ENCODE measurements at places on chromosomes 3 and 15.
A peak's percentile ranks its signal among the peaks of the same experiment; 100 is the strongest.

DNA sequence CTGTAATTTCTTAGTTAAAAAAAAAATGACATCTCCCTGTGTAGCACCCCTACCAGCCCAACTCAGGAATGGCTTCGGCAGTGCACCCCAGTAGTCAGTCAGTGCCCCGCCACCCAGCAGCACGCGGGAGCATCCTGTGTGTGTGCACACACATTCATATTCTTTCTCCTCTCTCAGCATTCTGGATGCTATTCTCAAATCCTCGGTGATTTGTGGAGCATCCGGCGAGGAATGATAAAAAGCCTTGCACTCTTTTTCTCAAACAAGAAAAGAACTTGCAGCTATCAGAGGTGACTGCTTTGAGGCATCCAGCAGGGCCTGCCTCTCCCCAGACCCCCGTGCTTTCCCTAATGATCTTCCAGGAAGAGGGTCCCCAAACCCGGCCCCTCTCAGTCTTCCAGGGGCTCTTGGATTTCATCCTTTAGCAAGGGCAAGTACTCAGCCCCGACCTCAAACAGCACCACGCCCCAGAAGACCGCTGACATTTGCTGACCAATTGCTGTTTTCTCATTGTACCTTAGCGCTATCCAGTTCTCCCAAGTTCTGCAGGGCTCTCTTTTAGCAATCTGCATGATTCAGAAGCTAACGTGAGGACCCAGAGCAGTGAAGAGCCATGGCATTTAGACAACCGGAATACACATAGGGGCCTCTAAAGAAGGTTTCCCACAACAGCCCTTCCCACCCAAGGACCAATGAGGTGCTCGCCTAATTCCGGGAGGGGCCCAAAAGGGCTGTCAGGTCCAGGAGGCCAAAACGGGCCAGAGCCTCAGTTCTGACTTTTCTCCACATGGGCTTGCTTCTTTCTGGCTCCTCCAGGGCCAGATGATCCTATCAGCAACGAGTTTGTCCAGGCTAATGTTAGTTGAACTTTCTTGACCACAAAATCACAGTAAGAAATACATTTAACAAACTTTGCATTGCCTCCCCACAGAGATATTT lies 72.2 kb downstream of the FAM174B start:
- DNase-seq: no peak

GRCh38 chr3:24316887-24317383 lies 177.7 kb downstream of the THRB start:
- no peak for DNase-seq

DNA sequence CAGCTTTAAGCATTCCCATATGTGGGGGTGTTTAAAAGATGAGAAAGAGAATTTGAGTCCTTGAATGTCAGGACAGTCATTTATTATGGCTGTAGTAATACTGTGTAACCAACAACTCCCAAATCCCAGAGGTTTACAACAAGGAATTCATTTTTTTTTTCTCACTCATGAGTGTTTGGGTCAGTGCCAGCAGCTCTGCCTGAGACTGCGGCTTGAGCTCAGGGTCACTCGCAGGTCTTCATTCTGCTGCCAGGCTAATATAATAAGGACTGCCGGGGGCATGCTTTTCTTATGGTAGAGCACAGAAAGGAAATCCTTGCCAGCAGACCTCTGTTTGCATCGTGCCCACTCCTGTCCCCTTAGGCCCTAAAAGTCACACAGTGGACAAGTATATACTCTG lies 277.9 kb upstream of the LMCD1 start:
- DNase-seq: no peak

- DNase-seq: no peak
These were observed 819.9 kb upstream of the DPPA4 start for GRCh38 chr3:110157221-110157620.

DNA sequence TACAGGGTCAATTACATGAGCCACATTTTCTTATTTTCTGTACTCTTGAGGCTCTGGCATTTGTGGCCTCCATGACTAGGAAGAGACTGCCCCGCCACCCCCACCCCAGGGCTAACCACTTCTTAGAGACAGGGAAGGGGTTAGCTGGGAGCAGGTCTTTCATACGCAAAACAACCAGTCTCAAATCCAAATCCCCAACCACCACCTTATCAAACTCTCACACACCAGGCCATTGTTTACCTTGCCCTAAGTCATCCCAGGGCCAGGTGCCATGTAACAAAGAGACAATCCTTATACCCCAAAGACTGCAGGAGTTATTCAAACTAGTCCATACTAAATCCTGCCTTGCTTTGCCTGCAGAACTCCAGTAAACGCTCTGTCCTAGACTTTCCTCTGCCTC lies 77.8 kb downstream of the B3GNT5 start:
- DNase-seq: no peak

DNA sequence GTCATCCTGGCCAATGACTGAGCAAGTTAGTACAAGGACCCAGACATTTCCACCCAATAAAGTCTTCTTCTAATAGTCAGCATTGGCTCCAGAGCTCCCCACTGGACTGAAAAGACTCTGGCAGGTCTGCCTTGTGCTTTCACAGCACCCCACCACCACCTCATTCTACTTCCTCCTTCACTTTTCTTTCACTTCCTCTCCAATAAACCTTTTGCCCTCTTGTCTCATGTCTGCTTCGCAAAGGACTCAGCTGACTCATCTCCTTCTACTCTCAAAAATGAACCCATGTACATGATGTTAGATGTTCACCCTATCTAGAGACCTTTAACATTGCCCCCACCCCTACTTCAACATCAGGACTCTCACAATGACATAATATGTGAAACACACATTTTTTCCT lies 181.0 kb upstream of the PPP2R3A start:
- DNase-seq: no peak

- no peak for DNase-seq
These were observed 49.0 kb downstream of the CD200 start for GRCh38 chr3:112381673-112382542.

- DNase-seq: no peak
These were observed 206.8 kb upstream of the TGFBR2 start for GRCh38 chr3:30399394-30400181.

- no peak for DNase-seq
These were observed 182.0 kb downstream of the KLF13 start for GRCh38 chr15:31508656-31509055.

DNA sequence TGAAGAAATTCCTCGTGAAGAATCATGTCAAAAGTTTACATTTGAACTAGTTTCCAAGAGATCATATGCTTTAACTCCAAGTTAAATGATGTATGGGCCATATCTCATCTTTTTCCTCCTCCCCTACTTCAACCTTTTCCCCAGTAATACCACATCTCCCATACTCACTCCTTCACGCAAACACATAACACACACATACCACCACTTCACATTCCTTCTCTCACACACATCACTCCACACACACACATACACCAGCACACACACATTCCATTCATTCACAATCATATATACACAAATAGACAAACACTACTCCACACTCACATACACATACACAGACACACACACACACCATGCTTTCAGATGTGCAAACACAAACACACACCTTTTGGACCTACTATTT lies 769.0 kb upstream of the NR2F2 start:
- DNase-seq: no peak

- DNase-seq: no peak
These were observed 277.5 kb upstream of the P2RY1 start for GRCh38 chr3:152557302-152557999.

- no peak for DNase-seq
These were observed 2.0 kb downstream of the ATP2C1 start for GRCh38 chr3:130895690-130896488.

DNA sequence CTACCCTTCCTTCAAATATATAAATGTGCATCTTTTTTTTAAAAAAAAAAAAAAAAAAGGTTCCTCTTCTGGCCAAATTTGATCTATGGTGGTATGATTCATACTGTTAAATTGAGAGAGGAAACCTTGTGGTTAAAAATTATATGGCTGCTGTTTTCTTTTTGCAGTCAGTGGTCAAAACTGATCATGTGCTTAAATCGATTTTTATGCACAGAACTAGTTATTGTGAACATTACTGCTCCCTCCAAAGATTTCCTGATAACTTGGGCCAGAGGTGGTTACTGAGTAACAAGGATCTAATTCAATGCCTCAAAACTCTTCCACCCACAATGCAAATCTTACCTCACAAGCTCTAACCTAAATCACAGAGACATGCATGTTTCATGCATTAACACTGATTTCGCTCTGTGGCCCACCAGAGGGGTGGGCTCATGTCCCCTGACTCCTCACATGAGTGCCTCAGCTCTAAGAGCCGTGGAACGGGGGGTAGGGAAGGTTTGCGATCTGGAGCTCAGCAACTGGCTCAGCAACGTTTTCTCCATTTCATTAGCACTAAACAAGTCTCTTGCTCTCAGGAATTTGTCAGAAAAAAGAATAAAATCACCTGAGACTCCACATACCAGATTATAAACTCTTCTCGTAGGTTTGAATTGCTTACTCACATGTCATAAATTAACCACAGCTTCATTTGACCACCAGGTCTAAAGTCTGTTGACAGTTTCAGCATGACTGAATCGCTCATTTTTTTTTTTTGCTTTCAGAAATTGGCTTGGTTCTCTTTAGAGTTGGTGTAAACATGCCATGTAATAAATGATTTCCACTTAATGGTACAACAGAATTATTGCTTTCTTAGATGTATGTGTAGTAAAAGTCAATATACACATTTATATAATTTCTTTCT lies 280.4 kb downstream of the CD47 start:
- DNase-seq: no peak

GRCh38 chr3:9691636-9692035 lies 12.0 kb upstream of the CPNE9 start:
- no peak for DNase-seq

DNA sequence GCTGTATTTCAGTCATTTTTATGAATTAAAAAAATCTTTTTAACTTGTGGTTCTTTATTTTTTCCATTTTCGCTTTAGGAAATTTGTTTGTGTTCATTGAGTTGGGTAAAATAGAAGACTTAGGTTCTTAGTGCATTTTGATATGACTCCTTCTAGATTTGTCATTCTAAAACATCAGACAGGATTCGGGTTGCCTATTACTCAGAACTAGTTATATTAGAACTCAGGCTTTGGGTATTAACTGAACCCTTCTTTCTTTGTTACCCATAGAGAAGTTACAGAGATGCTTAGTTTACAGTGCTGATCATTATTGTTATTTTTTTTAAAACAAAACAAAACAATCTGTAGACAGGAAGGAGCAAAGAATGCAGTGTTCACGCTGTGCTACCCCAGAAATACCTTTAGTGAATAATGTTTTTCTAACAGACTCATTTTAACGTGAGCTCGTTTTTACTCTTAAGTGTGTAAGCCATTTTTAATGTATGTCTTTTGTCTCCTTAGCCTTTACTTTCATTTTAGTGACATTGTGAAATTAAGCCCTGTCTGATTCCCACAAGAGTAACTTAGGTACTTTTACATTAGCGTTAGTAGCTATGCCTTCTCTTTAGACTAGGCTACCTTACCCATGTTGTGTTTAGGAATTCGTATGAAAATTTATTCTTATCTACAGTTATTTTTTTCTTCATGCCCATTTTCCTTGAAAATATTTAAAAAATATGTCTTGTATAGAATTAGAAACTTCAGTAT lies 53.4 kb downstream of the CMC1 start:
- DNase-seq: no peak

- no peak for DNase-seq
These were observed 254.5 kb upstream of the LYSMD4 start for GRCh38 chr15:99987701-99988100.

DNA sequence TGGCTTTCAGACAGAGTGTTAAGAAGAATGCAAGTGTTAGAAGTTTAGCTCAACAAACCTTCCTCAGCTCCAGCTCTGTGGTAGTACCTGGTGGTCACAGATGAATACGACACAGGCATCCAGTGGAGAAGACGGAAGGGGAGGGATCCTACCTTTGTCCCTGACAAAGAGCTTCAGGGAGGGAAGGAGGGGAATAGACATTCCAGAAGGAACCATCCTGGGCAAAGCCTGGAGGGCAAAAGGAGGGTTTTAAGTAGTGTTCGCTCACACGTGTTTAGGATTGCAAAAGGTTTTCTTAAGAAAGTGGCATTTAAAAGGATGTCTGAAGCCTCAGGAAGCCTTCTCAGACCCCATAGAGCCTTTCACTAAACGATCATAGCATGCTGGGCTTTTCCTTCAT lies 2.8 kb downstream of the CHCHD4 start:
- DNase-seq: no peak

GRCh38 chr3:21390136-21390535 lies 360.9 kb downstream of the ZNF385D start:
- peak; percentile 13 for DNase-seq

GRCh38 chr3:43448098-43448497 lies 161.8 kb downstream of the SNRK start:
- DNase-seq: no peak

- DNase-seq: peak; percentile 38
These were observed 11.9 kb downstream of the GPR176 start for GRCh38 chr15:39908186-39908585.

DNA sequence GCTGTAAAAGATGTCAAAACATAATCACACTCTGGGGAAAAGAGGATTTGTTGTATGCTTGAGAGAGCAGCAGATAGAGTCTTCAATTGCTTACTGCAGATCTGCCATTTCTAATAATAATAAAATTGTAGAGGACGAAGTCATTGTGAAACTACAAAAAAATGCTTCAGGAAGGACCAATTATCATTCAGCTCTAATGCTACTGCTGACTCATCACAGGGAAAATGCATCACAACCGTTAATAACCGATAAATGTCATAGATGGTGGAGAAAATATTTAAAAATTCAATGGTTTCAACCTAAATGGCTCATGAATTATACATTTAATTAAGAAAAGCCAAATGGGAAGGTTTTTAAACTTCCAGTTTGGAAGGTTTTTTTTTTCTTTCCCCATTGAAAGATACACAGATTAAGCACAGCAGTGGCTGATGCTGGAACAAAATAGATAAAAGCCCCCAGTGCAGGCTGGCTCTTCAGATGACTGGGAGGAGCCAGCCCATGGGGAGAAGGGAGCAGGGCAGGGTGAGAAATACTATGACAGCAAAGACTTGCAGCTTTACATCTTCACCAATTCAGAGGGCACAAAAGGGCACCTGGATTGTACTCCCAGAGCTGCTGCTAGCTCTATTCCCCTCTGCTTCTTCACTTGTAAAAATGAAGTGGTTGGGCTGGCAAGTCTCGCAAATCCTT lies 196.1 kb downstream of the CNTN6 start:
- no peak for DNase-seq

GRCh38 chr3:10187944-10188343 lies 23.2 kb downstream of the IRAK2 start:
- DNase-seq: no peak

DNA sequence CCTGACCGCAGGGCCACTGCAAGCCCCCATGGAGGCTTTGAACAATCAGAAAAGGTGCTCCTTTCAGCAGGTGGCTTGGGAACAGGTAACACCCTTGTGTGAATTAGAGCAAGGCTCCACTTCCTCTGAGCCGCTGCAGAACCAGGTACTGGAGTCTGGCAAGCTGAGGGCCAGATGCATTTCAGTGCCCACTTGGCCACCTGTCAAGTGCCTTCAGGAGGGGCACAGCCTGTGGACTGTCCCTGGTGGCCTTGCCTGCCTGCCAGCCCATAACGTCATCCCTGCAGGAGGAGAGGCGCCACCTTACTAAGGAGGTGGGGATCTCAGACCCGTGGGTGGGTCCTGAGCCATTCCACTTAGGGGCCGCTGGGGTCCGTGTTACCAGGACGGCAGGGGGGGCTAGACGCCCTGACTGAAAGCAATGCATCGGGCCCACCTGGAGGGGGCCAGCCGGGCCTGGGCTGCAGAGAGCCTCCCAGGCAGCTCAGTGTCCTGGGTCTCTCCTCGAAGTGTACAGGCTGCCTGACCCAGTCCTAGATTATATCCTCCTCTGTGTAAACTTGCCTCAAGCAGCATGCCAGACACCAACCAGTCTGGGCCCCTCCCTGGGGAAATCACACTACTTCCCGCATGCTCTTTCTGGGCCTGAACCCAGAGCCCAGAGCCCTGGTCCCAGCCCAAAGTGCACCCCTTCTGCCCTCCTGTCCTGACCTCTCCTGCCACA lies 16.1 kb downstream of the SPTBN5 start:
- no peak for DNase-seq

- DNase-seq: no peak
These were observed 19.9 kb upstream of the CHST2 start for GRCh38 chr3:143099690-143100089.

Measured in T1000 (cell line).